ENCODE measurements at places on chromosomes 12 and 14.

DNA sequence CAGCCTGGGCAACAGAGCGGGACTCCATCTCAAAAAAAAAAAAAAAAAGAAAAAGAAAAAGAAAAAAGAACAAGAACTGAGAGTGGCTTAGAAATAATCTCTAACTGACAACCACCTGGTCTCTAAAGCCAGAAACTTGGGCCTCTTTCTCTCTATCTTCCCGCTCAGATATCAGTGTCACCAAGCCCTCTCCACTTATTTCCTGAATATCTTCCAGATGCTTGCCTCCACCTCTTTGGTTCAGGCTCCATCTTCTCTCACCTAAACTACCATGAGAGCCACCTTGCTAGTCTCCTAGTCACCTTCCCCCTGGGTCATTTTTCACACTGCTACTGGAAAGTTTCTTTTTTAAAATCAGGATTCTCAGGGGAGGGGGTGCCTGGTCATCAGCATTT, 1.8 kb upstream of the TM9SF1 start:
- DNase-seq, result no peak

- no peak for DNase-seq
Observed at GRCh38 chr12:131672941-131673887, 37.7 kb upstream of the SFSWAP start.

DNA sequence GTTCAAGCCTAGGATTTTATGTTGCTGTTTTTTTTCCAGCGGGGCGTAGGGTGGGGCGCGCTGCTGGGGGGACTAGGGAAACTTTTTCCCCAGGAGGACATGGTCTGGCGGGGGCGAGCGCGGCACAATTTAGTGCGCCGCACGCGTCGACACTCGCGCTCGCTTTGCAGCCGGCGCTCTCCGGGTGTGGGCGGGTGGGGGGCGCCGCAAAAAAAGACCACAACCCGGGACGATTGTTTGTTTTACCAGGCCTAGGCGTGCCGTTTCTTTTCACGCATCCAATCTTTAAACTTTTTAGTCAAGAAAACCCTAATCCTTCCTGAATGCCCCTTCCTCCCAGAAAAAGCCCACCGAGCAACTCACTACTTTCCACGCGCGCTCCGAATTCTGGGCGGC, 865 bp upstream of the ZFP36L1 start:
- DNase-seq, result no peak

- no peak for DNase-seq
Observed at GRCh38 chr12:20350495-20350894, 17.8 kb upstream of the PDE3A start.

- DNase-seq, result no peak
Observed at GRCh38 chr12:126608607-126609175, 1543.5 kb downstream of the AACS start.

DNA sequence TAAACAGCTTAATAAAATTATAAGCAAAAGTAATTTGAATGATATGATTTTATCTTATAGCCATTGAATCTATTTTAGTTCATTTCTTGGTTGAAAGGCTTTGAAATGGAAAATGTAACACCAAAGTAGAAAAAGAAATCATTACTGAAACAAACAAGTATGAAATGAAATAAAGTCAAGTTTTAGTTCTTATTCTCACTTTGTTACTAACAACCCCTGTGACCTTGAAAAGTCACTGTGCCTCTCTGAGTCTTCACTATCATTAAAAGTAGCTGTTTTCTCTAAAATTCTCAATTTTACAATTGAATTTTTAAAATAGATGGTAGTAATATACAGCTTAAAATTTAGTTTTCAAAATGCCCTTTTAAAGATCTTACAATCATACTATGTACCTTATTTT, 32.4 kb upstream of the SLC17A8 start:
- no peak for DNase-seq

DNA sequence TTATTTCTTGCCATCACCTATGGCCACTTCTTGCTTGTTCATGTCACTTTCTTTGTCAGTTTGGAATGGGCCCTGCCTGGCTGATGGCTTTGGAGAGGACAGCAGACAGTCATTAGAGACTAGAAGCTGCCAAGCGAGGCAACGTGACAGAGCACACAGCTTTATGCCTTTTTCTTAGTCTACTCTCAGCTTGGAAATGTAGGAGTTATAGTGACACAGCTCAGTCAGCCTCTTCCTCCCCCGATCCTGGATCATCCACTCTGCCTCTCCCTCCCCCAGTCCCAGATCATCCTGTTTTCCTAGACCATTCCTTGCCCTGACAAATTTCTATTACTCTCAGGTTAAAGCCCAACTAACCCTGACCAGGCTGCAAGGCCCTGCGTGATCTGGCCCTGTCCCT, 26.6 kb downstream of the ETV6 start:
- DNase-seq, result no peak

- DNase-seq, result no peak
Observed at GRCh38 chr12:2616763-2617162, 178.0 kb upstream of the FKBP4 start.

GRCh38 chr14:68695856-68696255, 97.0 kb downstream of the ZFP36L1 start:
- no peak for DNase-seq

DNA sequence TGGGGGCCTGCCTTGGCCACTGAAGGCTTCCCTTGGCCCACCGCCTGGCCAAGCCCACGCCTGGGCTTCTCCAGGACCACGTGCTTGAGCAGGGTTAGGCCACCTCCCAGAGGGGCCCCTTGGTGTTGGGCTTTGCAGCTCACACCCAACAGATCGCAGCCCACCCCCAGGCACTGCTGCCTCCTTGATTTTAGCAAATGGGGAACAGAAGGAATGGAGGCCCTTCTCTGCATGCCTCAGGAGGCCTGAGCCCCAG, 23.3 kb downstream of the RAB35 start:
- DNase-seq, result no peak

- DNase-seq, result peak; percentile 56
Observed at GRCh38 chr12:98653866-98654493, 8.9 kb downstream of the APAF1 start.

GRCh38 chr12:87720967-87721366, 308.2 kb downstream of the C12orf50 start:
- DNase-seq, result no peak

- no peak for DNase-seq
Observed at GRCh38 chr12:64194333-64195149, 27.6 kb downstream of the KICS2 start.

GRCh38 chr14:100818221-100818699, 7.7 kb upstream of the MEG3 start:
- DNase-seq, result no peak

GRCh38 chr14:20998674-20999366, at the start of gene SLC39A2:
Gene SLC39A2, plus strand, starts transcription at chr14:20999293. Its CDS starts 154 bp downstream, at chr14:20999447.
- DNase-seq, result no peak

- peak; percentile 67 for DNase-seq
Observed at GRCh38 chr14:105168496-105168978, at the start of gene JAG2. Gene JAG2, minus strand, starts transcription at chr14:105168776. Its CDS starts 356 bp downstream, at chr14:105168420.

GRCh38 chr12:82635263-82635662, 51.4 kb upstream of the TMTC2 start:
- DNase-seq, result no peak

- no peak for DNase-seq
Observed at GRCh38 chr12:67981287-67982162, 7.7 kb upstream of the IFNG-AS1 start.

DNA sequence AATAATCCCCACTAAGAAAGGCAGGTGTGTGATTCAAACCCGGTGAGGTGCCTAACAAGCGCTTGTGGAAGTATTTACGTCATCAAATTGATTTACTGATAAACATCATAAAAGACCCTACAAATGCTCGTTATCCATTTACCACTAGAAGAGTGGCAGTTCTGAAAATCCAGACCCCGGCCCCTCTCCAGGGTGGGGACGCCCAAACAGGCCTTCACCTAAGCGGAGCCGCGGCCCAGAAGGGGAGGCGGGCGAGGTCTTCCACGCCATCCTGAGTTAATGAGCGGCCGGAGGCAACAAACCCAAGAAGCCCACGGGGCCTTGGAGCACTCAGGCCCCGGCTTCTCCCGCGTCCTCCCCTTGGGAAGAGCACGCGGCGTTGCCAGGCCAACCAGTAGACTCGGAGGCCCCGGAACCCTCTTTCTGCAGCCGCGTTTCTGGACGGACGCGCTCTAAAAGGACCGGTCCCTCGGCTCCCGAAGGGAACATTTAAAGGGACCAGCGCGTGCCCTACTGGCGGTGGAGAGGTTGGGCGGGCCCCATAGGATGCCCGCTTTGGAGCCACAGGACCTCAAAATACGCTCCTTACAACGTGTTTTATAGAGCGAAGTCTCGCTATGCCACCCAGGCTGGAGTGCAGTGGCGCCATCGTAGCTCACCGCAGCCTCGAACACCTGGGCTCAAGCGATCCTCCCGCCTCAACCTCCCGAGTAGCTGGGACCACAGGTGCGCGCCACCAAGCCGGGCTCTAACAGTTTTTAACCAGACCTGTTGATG, 3.5 kb downstream of the PTPN21 start:
- peak; percentile 72 for DNase-seq

GRCh38 chr14:100544506-100545141, 42.6 kb downstream of the BEGAIN start:
- DNase-seq, result no peak

DNA sequence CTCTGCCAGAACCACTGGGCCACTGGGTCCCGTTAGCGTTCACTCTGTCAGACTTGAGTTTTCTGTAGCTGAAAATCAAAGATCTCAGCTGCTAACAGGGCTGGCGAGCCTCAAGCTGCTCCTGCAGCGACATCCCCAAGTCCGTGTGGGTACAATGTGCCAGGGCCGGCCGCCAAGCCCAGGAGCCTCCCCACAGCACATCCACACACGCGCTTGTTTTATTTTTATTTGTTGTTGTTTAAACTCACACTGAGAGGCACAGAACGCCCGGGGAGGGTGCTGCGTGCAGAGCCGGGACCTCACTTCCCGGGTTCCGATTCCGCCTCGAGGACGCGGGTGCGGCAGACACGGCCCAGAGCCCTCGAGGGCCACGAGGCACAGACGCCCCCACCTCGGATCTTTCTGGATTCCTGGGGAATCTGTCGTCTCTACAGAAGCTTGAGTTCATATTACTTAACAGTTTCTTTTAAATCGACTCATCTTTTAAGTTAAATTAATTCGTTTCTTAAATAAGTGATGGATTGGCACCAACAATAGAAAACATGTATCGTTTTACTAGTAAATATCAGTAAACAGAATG, 9.3 kb downstream of the GALNT9 start:
- no peak for DNase-seq

- peak; percentile 34 for DNase-seq
Observed at GRCh38 chr14:51860825-51861499, 550 bp downstream of the GNG2 start.

DNA sequence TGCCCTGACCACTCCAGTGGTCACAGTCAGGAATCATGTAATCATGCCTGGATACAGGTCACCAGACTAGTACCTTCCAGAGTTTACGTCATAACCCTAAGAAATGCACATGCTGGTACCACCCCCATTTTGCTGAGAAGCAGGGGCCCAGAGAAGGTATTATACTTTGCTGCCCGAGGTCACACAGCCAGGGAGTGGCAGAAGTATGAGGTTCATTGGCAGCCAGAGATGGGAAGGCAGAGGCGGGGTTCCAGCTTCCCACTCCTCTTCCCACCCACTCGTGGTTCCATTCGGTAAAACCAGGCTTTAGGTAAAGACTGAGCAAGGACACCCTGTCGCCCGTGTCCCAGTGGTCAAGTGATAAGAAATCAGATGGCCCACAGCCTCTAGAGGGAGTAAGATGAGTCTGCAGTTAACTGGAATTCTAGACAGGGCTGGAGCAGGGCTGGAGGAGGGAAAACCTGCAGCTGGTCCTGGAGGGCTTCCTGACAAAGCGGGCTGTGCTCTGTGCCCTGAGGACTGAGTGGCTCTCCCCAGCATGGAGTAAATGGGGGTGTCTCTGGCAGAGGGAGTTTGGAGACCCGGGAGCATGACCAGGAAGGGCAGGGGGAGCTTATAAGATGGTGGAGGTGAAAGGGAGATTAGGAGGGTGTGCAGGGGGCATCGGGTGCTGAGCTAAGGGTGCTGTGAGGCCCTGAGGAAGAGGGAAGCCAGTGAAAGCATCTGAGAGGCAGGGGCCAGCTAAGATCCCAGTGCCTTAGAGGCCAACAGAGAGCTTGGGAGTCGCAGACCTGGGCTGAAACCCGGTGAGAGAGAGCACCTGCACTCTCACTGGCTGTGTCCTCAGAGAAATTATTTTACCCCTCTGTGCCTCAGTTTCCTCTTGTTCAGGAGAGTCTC, 5.7 kb downstream of the FAM222A start:
- DNase-seq, result no peak

DNA sequence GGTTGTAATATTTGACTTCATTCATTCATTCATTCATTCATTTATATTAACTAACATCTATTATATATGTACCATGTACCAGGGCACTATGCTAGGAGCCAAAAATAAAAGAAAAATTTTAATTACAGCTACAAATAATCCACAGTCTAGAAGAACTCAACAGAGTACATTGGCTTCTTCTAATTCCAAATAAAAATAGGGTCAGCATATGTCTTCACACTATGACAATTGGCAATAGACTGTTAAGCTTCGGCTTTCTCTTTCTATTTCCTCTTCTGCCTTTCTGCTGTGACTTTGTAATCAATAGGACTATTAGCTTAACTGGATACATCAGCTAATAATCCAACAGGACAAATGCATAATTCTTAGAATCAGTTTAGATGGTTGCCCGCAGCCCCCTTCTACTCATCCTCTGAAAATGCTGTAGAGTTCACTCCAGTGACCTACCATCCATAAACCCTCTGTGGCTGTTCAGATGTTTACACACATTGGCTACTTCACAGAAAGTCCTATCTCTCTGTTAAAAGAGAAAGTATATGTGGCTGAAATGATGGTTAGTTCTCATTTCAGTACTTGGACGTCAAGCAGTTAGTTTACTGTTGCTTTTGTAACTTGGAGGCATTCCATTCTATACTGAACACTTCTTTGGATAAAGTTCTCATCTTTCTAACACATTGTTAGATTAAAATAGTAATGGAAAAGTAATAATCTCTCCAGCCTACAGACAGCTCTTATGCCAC, 445.5 kb upstream of the GARIN6 start:
- no peak for DNase-seq

GRCh38 chr12:115543269-115543668, 734.2 kb downstream of the MED13L start:
- DNase-seq, result no peak

- no peak for DNase-seq
Observed at GRCh38 chr12:51484119-51484518, 59.5 kb downstream of the SLC4A8 start.

GRCh38 chr12:122148657-122149056, 25.4 kb downstream of the IL31 start:
- peak; percentile 17 for DNase-seq

DNA sequence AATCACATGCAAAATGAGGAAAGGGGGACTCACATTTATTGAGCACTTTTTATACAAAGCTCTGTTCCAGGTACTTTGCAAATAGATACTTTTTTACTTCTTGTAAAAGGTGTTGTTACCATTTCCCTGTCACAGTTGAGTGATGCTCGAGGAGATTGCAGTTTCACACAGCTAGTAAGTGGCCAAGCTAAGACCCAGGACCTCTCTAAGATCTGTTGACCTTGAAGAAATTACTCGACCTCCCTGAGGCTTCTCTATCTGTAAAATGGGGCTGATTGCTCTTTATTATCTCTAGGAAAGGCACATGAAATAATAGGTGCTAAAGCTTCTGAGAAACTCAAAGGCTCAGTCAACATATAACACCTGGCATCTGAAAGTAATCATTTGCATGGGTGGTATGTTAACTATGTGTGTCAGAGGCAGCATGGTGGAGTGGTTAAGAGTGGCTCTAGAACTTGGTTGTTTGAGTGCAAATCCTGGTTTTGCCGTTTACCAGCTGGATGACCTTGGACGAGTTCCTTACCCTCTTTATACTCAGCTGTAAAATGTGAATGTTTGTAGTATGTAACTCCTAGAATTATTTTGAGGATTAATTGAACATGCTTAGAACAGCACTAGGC, 41.5 kb downstream of the IFT81 start:
- no peak for DNase-seq

Measured in left lung (tissue), 14 donors.